Aortic smooth muscle cell (primary cell): ENCODE measurements at places on chromosomes 1 and 21. TPM values are rescaled to one million over a fixed set of nuclear protein-coding genes. Genes with fewer than 3 reads are reported as not detected.

The INPP5B gene
- 27.4 and 30.4 TPM in 2 replicates for total RNA-seq

The GCLM gene
- total RNA-seq = 16.9 and 20.3 TPM in 2 replicates

The RGSL1 gene
- total RNA-seq = not detected in 2 replicates

The IGSF5 gene
- total RNA-seq = not detected in 2 replicates

The KCNA3 gene
- not detected in 2 replicates for total RNA-seq

The CR1L gene
- not detected in 2 replicates for total RNA-seq

The MFSD2A gene
- total RNA-seq = 0.62 and 1.8 TPM in 2 replicates

The LDLRAD2 gene
- not detected in 2 replicates for total RNA-seq

The BARHL2 gene
- total RNA-seq = not detected in 2 replicates

The INSRR gene
- total RNA-seq = under 0.01 TPM in 1 of 2 replicates, not detected in the other

The NHLH2 gene
- total RNA-seq = not detected in 2 replicates

The TTC24 gene
- not detected in 2 replicates for total RNA-seq

The AGMAT gene
- 0.68 and 1.1 TPM in 2 replicates for total RNA-seq
